Stimulated activated CD4-positive, alpha-beta T cell treated with anti-CD3 and anti-CD28 coated beads, Interleukin-12 subunit alpha, Interleukin-12 subunit beta, amount 100 ng/mL, for 4 hours (primary cell): ENCODE measurements at places on chromosomes 1 and 21.

- no peak for DNase-seq
Observed at GRCh38 chr1:221040691-221041285, 161.5 kb downstream of the HLX start.

- DNase-seq, result no peak
Observed at GRCh38 chr1:170310014-170310405, 164.3 kb downstream of the NTMT2 start.

DNA sequence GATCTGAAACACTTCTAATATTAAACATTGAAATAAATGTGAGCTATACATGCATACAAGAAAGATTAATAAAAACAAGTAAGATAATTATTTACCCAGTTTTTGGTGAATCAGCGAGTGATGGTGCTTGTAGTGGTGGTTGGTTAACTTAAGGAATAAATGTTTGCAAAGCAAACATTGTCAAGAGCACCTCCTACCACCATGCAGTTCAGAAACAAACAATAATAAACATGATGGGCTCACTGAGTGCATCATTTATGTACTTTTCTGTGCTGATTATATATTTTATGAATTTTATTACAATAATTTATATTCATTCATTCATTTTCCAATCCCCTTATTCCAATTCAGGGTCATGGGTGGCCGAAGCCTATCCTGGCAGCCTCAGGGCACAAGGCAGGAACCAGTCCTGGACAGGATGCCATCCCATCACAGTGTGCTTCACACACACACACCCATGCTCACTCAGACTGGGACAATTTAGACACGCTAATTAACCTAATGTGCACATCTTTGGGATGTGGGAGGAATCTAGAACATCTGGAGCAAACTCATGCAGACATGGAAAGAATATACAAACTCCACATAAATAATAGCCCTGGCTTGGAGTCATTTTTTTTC lies 57.8 kb downstream of the ZMYM4 start:
- no peak for DNase-seq

DNA sequence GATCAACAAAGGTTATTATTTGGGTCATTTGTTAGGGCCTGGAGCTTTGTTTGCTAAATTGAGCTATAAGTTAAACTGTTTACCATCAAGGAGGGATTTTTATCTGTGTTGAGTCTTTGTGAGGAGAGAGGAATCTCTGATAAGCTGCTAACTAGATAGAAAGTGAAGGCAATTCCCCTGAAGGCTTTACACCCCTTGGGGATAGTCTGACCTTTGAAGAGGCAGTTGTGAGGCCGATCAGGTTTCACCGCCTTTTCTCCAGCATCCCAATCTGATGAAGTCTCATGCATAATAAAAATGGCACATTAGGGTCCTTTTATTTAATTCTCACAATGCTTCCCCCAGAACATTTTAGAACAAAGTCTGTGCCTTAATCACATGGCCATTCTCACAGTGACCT lies 21.8 kb downstream of the C1orf21 start:
- no peak for DNase-seq

GRCh38 chr21:36354918-36355680 lies 30.1 kb upstream of the CHAF1B start:
- no peak for DNase-seq

DNA sequence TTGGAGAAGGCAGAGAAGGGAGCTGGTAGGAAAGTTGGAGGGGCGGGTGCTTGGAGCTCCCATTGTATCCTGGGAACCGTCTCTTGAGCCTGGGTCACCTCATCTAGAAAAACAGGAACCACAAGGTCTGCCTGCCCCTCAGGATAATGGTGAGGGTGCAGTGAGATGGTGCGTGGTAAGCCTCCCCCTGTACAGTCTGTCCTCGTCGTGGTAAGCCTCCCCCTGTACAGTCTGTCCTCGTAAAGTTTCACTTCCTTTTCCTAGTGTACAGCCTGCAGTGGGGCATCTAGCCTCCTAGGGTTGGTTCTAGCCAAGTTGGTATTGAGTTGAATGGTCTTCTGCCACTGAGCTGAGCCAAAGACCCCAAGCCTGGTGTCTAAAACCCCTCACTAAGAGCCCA lies 66.5 kb upstream of the IGSF21 start:
- no peak for DNase-seq
